ENCODE measurements at places on chromosomes 11 and 22. TPM values are rescaled to one million over a fixed set of nuclear protein-coding genes. Genes with fewer than 3 reads are reported as not detected.

Gene TRIM29
- 6.1 TPM for total RNA-seq

Gene GRIA4
- total RNA-seq, result 0.89 TPM

Gene PATE1
- not detected for total RNA-seq

Gene MS4A7
- 38.3 TPM for total RNA-seq

Gene HBE1
- not detected for total RNA-seq

Gene DMC1
- 0.87 TPM for total RNA-seq

Gene P2RX3
- not detected for total RNA-seq

Gene MUC5AC
- total RNA-seq, result 0.09 TPM

Gene NXPE1
- 202 TPM for total RNA-seq

Gene ART5
- total RNA-seq, result not detected

Gene CHRM1
- 0.98 TPM for total RNA-seq

Gene VPREB3
- 0.61 TPM for total RNA-seq

Gene PANX2
- total RNA-seq, result 0.09 TPM

Gene APLNR
- 3.6 TPM for total RNA-seq

Gene ME3
- 35.8 TPM for total RNA-seq

Gene MYBPC3
- not detected for total RNA-seq

Gene ZNF215
- total RNA-seq, result 3.8 TPM

Gene SHANK2
- 28.6 TPM for total RNA-seq

Gene RFPL3
- total RNA-seq, result not detected

Gene OR56A1
- not detected for total RNA-seq

Gene OR5P2
- not detected for total RNA-seq

Gene NPTXR
- 0.46 TPM for total RNA-seq

Gene SEPTIN3
- total RNA-seq, result 0.56 TPM

Gene PYGM
- 3.0 TPM for total RNA-seq

Gene PHLDA2
- 36.7 TPM for total RNA-seq

Gene BBOX1
- not detected for total RNA-seq

Gene PIH1D2
- total RNA-seq, result 0.92 TPM

Gene FAM180B
- total RNA-seq, result not detected

Gene CASP5
- total RNA-seq, result 107 TPM

Gene ANO9
- total RNA-seq, result 141 TPM

Gene NPAS4
- total RNA-seq, result not detected

Gene C1QTNF5
- total RNA-seq, result 6.9 TPM

Gene BTBD18
- not detected for total RNA-seq

Gene DBX1
- not detected for total RNA-seq

Gene NCR3LG1
- 13.1 TPM for total RNA-seq
